ENCODE measurements at places on chromosomes 5 and 9. TPM values are rescaled to one million over a fixed set of nuclear protein-coding genes. Genes with fewer than 3 reads are reported as not detected.

OR1Q1 gene
- total RNA-seq = not detected

TICAM2 gene
- total RNA-seq = 1.5 TPM

EGFLAM gene
- total RNA-seq = 2.2 TPM

FXN gene
- total RNA-seq = 2.5 TPM

CCNO gene
- 0.09 TPM for total RNA-seq

NMUR2 gene
- not detected for total RNA-seq

PCDHB10 gene
- 1.0 TPM for total RNA-seq

AGXT2 gene
- not detected for total RNA-seq

SLC1A1 gene
- total RNA-seq = 12.2 TPM

ENTR1 gene
- total RNA-seq = 30.4 TPM

ACTBL2 gene
- 0.28 TPM for total RNA-seq

C5orf58 gene
- not detected for total RNA-seq

DCP2 gene
- total RNA-seq = 33.9 TPM

PSD2 gene
- not detected for total RNA-seq

RPL37 gene
- total RNA-seq = 3,351 TPM

NME5 gene
- total RNA-seq = 1.5 TPM

UBE2B gene
- total RNA-seq = 25.6 TPM

SPATA31C1 gene
- total RNA-seq = not detected

DNAH5 gene
- 0.09 TPM for total RNA-seq

GRM6 gene
- total RNA-seq = not detected

FRMPD1 gene
- total RNA-seq = not detected

CDX1 gene
- total RNA-seq = not detected

WDR36 gene
- 52.1 TPM for total RNA-seq

SPTAN1 gene
- total RNA-seq = 484 TPM

C9 gene
- total RNA-seq = not detected

PHF24 gene
- total RNA-seq = not detected

LURAP1L gene
- total RNA-seq = 3.9 TPM

IFNB1 gene
- not detected for total RNA-seq

DAB2 gene
- 73.7 TPM for total RNA-seq

HRCT1 gene
- 0.56 TPM for total RNA-seq

CDKN2B-AS1 gene
- 0.75 TPM for total RNA-seq

ORM2 gene
- not detected for total RNA-seq

PGM5 gene
- total RNA-seq = 1.1 TPM

CCNI2 gene
- not detected for total RNA-seq

TAS2R1 gene
- not detected for total RNA-seq

ZNF354B gene
- 12.0 TPM for total RNA-seq

CBY3 gene
- total RNA-seq = 0.18 TPM

ZNF879 gene
- total RNA-seq = 5.6 TPM

KIAA0825 gene
- 1.0 TPM for total RNA-seq

SPINK4 gene
- total RNA-seq = not detected
